ENCODE measurements at places on chromosomes 16 and 17.

DNA sequence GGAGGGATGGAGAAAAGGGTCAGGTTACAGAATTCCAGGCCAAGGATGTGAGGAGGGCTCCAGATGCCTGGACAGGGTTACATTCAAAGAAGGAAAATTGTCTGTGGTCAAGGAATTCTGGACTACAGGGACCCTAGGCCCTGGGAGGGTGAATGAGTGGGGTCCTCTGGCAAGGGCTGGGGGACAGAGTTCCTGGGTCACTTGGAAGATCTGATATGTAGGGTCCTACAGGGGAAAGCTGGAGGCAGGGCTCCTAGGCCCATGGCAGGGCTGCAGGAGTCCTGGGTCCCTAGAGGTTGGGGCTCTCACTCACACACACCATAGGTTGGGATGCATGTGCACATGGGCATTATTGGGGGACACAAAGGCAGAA lies 46.3 kb upstream of the ACSM2B start:
- no peak for DNase-seq

GRCh38 chr17:55830699-55831471 lies 80.0 kb downstream of the PCTP start:
- DNase-seq, result no peak

DNA sequence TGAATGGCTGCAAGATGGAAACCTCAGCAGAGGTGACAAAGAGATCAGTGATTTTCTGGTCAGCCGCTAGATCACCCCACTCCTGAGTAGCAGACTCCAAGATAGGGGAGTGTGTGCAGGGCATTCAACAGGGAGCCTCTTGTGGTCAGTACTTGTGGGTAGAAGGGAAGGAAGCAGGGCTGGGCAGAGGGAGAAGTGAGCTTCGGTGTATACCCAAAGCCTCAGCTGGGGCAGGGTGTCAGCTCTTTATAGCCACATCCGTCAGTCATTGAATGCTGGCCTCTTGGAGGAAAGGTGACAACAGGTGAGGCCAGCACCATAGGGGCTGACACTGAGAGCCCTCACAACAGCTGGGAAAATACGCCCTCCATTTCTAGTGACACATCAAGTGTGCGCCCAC lies 2.2 kb upstream of the SLC12A3 start:
- DNase-seq, result no peak

- no peak for DNase-seq
Observed at GRCh38 chr16:66435896-66436295, 8.8 kb downstream of the BEAN1 start.

- DNase-seq, result no peak
Observed at GRCh38 chr16:76199681-76200220, 77.5 kb upstream of the CNTNAP4 start.
